ENCODE measurements at places on chromosomes 2 and 18.

- no peak for DNase-seq
Measured at GRCh38 chr18:59752666-59753065, 55.4 kb upstream of the CCBE1 start.

DNA sequence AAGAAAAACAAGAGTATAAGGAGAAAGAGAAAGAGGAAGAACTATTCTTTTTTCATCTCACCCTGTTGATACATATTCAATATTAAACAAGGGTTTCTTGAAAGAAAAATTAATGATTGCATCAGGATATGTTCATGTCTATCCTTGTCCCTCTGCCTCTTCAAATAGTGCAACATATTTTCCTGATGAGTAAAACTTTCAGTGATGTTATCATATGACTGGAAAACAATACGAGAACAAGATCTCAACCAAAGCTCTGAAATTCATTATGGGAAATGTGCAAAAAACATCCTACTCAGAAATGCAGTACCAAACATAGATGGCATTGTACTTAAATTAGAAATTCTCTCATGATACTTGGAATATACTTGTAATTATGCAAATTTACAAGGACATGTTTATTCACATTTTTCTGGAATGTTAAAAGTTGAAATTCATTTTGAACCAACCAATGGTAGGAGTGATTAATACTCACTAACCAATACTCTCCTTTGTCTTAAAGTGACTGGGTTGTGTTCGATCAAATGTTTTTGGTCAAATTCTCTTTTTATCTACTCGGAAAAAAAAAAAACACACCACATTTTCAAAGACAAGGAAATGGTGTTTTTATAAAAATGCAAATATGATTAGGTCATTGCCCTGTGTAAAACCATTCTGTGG, 148.9 kb upstream of the GULP1 start:
- DNase-seq: no peak

DNA sequence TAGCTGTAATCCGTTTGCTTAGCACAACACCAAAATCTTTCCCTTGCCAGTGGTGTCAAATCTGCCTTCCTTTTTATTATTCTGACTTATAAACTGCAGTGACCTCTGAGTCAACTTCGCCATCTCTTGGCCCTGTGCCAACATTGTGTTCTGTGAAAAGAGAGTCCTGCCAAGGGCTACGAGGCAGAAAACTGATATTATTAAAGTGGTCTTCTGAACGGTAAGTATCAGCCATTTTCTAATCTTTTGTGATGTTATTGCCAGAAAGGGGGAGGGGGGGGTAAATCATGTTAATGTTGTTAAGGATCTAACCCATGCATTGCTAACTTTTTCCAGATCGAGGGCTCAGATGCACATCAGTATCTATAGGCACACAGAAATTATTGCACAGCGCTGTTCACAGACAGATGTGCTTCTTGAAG, 121.5 kb upstream of the LTBP1 start:
- no peak for DNase-seq

- no peak for DNase-seq
Measured at GRCh38 chr2:109185338-109185737, 56.3 kb downstream of the SH3RF3 start.

- no peak for DNase-seq
Measured at GRCh38 chr2:149648282-149649030, 60.9 kb upstream of the MMADHC start.

- DNase-seq: no peak
Measured at GRCh38 chr2:30254685-30255001, 23.3 kb downstream of the LBH start.

- DNase-seq: no peak
Measured at GRCh38 chr2:196208915-196209314, 37.5 kb upstream of the STK17B start.

GRCh38 chr2:149076863-149077412, 38.4 kb downstream of the LYPD6B start:
- DNase-seq: no peak

DNA sequence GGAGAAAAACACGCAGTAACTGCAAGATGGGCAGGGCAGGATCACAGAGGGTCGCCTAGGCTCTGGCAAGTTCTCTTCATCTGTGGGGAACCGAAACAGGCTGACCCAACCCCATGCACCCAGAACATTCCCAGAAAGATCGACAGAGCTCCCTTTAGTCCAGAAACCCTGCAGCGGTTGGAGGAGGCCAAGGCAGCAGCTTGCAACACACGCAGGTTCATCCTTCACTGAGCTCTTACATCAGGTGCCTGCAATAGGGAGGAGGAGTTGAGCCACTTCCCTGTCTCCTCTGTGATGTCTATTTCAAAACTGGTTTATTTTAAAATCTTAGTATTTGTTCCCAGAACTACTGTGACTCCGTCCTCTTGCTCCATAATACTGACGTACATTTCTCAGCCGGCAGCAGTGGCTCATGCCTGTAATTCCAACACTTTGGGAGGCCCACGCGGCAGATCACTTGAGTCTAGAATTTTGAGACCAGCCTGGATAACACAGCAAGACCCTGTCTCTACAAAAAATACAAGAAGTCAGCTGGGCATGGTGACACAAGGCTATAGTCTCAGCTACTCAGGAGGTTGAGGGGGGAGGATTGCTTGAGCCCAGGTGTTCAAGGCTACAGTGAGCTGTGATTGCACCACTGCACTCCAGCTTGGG, 11.5 kb upstream of the SLC11A1 start:
- DNase-seq: peak; percentile 42

- DNase-seq: peak; percentile 70
Measured at GRCh38 chr18:3450012-3450798, at the start of gene TGIF1. Gene TGIF1 (plus strand): TSS chr18:3450172. CDS start chr18:3450490, 318 bp downstream.

DNA sequence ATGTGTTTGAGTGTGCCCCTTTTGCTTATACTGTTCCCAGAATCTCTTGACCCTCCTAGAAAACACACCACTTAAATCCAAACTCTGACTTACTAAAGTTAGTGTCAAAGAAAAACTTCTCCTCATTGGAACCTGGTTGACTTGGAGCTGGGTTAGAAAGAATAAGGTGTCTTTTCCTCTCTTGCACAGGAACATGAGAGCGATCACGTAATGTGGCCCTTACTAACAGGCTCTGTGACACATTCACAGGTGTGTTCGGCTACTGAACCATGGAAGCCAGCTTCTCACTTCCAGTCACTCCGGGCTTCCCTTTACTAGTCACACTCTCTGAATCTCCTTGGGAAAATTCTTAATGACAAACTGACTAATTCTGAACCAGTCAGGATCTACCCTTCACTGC, 5.4 kb upstream of the POU3F3 start:
- DNase-seq: peak; percentile 28

DNA sequence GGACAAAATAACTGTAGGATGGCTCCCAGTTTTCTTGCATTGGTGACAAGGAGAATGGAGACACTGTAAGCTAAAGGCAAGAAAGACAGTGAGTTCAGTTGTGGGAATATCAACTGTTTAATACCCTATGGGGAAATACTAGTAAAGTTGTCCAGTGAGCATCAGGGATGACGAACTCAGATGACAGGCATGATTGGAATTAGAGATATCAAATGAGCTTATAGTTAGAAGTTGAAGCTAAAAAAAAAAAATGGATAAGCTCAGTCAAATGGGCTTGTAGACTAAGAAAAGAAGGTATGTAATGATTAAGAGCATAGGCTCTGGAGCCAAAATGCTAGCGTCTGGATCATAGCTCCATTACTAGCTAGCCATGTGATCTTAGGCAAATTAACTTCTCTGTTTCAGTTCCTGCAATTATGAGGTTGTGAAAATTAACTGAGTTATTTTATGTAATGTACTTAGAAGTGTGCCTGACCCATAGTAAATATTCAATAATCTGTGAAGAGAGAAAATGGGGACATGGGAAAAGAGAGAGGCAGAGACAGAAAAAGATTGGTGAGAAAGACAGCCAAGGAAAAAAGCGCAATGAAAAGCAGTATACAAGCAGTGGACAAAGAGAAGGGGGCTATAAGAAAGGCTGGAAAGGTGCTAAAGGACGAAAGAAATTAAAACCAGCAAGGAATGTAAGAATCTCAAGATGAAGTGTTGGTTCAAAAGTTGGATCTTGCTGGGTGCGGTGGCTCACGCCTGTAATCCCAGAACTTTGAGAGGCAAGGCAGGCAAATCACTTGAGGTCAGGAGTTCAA, 95.7 kb upstream of the SLC39A10 start:
- peak; percentile 25 for DNase-seq

Data from KBM-7 (cell line).